ENCODE measurements at places on chromosomes 16 and 17. TPM values are rescaled to one million over a fixed set of nuclear protein-coding genes. Genes with fewer than 3 reads are reported as not detected.

DNA sequence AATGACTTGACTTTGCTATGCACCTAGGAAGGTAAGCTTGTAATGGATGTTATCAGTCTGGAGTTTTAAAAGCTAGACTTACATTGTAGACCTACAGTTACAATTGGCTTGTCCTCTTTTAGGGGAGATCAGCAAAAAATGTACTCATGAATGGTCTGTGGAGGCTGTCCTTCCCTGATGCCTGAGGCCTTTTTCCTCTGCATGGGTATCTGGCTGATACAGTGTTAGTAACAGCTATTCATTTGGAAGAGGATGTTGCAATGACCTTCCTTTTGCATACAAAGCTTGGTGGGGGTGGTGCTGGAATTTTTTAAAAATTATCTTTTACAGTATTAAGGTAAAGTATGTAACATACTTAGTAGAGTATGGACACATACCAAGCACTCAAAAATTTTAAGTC is 525.5 kb downstream of the KIF2B start:
- DNase-seq = no peak

HS3ST6 gene
- 3.3 TPM for total RNA-seq

DNA sequence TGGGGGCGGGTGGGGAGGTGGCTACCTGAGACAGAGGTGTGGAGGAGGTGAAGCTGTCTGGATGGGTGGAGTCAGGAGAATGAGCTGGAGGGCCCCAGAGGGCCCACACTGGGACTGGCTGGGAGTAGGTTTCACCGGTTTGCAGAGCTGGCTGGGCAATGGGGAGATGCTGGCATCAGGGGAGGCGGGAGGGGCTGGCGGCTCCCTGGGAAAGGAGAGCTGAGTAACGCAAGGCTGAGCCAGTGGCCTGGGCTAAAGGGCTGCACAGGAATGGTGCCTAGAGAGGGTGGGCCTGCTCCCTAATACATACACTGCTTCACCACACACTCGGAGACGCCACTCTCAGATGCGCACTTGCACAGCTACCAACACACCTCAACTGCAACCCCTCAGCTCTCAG is 12.4 kb downstream of the P3H4 start:
- DNase-seq = no peak

KRT23 gene
- total RNA-seq = not detected

DNA sequence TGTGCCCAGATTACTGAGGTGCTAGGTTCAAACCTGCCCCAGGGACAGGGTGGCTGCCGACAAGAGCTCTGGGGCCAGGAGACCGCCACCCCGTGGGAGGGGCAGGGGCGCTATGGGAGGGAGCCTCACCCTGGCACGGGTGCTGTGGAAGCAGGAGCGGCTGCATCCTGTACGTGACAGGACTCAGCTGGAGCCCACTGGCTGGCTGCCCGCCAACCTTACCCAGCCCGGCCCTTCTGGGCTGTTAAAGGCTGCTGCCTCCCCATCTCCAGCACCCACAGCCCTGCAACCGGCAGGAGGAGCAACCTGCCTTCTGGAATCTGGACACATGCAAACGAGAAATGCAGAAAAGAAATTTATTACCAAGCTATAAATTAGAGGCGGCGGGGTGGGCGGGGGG is 11.2 kb downstream of the PAM16 start:
- no peak for DNase-seq

- no peak for DNase-seq
Measured at GRCh38 chr17:73342541-73343167, 30.9 kb upstream of the CDC42EP4 start.

GRCh38 chr17:74833501-74834377 is 25.9 kb downstream of the GRIN2C start:
- no peak for DNase-seq

DNA sequence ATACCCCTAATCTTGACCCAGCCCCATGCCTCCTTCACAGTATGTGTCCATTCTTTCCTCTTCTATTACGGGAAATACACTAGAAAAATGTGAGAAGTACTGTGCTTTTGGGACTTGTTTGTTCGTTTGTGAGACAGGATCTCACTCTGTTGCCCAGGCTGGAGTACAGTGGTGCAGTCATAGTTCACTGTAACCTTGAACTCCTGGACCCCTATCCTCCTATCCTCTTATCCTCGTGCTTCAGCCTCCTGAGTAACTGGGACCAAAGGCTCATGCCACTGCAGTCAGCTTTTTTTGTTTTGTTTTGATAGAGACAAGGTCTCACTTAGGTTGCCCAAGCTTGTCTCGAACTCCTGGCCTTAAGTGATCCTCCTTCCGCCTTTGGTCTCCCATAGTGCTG is 29.9 kb upstream of the RASL10B start:
- DNase-seq = no peak

DNA sequence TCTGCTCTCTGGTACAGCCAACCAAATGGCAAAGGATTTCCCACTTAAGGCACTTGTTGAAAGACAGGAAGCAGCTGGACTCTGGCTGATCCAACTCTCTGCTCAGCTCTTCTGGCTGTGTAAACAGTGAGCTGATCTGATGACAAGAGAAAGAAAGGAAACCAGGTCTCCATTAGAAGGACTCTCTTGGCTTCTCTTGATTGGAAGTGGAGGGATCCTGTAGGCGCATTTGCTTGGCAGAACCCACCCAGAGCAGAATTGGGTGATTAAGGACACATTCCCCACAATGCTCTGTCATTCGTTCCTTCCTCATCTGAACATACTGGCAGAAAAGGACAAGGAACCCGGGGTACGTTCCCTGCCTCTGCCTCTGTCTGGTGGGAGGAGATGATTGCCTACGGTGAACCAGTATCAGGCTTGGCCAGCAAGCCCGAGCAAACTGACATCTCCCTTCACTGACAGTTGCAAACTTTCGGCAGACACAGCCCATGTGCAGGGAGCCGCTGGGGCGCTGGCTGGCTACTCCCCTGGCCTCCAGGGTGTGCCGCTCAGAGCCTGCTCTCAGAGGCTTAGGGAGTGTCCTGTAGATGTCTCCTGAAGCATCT is 29.1 kb downstream of the LDHD start:
- no peak for DNase-seq

HSD3B7 gene
- total RNA-seq = 5.4 TPM

DPEP2NB gene
- not detected for total RNA-seq

KCNH4 gene
- 1.5 TPM for total RNA-seq

DNAAF8 gene
- total RNA-seq = 2.3 TPM

DNA sequence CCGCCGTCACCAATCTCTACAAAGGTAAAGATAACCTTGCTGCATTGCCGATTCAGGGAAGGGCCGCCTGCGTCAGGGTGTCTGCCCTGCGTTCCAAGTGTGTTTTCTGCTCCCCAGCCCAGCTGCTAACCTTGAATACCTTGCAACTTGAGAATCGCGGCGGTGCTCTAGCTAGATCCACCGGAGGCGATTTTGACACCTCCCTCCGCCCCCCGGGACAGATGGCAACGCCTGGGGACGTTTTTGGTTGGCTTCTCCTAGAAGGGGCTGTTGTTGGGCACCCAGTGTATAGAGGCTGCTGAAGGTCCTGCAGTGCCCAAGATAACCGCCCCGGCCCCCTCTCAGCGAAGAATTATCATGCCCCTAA is 1.5 kb downstream of the HAPSTR1 start:
- no peak for DNase-seq

WFIKKN1 gene
- total RNA-seq = 2.0 TPM

- DNase-seq = no peak
Measured at GRCh38 chr17:72754513-72754912, 338.0 kb downstream of the SLC39A11 start.

GRCh38 chr17:10211666-10212065 is 13.3 kb upstream of the GAS7 start:
- DNase-seq = no peak

GRCh38 chr16:81505011-81505661 is 60.5 kb downstream of the CMIP start:
- DNase-seq = no peak

DNA sequence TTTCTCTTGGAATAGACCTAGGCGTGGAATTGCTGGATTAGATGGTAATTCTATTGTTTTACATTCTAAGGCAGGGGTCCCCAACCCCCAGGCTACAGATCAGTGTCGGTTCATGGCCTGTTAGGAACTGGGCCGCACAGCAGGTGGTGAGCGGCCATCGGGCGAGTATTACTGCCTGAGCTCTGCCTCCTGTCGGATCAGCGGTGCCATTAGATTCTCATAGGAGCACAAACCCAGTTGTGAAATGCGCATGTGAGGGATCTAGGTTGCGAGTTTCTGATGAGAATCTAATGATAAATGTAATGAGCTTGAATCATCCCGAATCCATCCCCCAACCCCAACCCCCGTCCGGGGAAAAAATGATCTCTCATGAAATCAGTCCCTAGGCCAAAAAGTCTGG is 23.0 kb downstream of the NLRC5 start:
- no peak for DNase-seq

FAM234A gene
- 121 TPM for total RNA-seq

- DNase-seq = no peak
Measured at GRCh38 chr16:89326721-89327120, 109.2 kb downstream of the ZNF778 start.

DNA sequence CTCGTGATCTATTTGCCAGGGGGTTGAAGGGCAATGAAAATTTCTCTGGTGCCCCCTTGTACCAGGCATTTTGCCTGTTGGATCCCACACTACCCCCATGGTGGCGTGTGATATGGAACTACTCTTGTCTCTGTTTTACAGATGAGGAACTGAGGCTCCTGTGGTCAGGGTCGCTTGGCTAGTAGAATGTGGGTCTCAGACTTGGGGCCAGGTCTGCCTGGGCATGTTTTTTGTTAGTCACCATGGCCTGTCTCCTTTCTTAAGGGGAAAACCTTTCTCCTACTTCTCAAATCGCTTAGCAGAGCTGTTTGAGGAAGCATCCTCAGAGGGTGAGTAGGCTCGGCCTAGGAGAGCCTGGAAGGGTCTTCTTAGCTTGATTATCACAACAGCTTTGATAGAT is 51.2 kb downstream of the CLEC16A start:
- DNase-seq = no peak

DNA sequence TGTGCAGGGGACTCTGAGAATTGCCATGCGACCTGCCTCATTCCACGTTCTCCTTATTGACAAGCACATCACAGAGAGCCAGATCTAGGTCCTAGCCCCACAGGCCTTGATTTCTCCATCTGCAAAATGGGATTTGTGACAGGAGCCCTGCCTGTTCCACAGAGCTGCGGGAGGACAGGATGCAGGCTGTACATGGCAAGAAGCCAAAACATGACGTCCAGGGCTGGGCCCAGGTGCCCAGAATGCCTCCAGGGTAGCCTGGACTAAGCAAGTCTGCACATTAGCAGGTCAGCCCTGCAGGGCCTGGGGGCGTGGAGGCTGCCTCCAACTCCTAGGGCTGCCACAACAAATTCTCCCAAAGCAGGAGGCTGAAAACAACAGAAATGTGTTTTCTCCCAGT is 235.7 kb upstream of the SDK2 start:
- no peak for DNase-seq

PRSS53 gene
- 3.4 TPM for total RNA-seq

DPEP2 gene
- total RNA-seq = not detected

GRCh38 chr17:19539040-19539399 is 5.4 kb downstream of the SLC47A1 start:
- DNase-seq = no peak

LGALS9 gene
- 1.6 TPM for total RNA-seq

C16orf95 gene
- 6.0 TPM for total RNA-seq

GRCh38 chr16:4359914-4360313 is 8.8 kb upstream of the PAM16 start:
- no peak for DNase-seq

DNA sequence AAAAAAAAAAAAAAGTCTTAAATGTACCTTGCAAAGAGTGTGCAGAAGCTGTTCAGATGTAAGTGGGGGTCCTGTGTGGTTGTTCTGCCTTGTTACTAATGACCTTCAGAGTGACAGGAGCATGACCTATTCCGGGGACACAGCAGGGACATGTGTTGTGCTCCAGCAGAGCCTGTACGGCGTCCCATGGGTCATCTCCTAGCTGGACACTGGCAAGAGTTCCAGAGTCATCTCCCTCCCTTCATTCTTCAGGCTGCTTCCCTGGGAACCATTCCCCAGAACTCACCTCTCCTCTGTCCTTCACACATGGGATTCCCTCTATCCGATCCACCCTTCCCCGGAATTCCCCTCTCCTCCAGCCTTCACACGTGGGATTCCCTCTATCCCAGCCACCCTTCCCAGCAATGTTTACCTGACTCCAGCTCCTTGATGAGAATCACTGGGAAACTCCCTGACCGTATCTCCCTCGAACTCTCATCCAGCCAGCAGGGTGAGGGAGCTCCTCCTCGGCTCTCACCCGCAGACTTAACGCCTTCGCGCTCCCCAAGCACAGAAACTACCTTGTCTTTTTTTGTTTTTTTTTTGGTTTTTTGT is 85.8 kb downstream of the MRM3 start:
- no peak for DNase-seq

GRCh38 chr17:7835814-7836595 is 2.0 kb downstream of the KDM6B start:
- DNase-seq = no peak

- DNase-seq = no peak
Measured at GRCh38 chr17:45646288-45646988, 137.7 kb upstream of the CRHR1 start.

CCP110 gene
- total RNA-seq = 31.8 TPM

DNA sequence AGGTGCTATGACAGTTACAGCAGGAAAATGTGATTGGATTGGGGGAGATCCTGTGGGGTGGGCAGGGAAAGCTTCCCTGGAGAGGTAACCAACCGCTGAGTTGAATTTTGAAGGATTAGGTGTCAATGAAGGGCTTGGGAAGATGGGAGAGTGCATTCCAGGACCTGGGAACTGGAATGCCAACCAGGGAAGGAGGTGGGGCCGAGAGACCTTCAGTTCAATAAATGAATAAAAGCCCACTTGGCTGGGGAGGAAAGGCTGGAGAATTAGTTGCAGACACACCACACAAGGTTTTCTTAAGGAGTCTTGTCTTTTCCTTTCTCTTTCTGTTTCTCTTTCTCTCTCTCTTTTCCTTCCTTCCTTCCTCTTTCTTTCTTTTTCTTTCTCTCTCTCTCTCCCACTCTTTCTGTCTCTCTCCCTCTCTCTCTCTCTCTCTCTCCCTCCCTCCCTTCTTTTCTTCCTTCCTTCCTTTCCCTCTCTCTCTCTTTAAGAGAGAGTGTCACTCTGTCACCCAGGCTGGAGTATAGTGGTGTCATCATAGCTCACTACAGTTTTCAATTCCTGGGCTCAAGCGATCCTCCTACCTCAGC is 3.3 kb downstream of the USP43 start:
- no peak for DNase-seq

- no peak for DNase-seq
Measured at GRCh38 chr16:71930013-71930563, 34.8 kb downstream of the IST1 start.

- no peak for DNase-seq
Measured at GRCh38 chr17:18248300-18248731, 10.2 kb downstream of the FLII start.

DNA sequence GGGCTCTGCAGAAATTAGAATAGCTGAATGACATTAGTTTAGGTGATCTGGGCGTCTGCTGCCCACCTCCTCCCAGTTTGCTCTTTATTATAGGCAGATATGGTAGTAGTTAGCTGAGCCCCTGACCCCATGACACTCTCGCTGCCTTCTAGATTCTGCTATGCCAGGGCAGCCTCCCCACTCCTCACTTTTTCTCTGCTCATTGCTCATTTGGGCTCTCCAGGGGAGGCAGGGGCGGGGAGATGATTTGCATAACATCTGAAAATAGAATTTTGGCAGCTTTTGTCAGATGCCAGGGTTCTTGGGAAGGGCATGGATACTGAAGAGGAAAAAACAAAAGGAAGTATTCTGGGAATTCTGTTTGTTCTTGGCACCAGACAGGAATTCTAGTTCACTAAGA is 78.0 kb upstream of the GAS7 start:
- DNase-seq = no peak

PHKB gene
- 29.5 TPM for total RNA-seq
